GM06990 (cell line): ENCODE measurements at places on chromosomes 5 and 9.

GRCh38 chr5:16461782-16462181 lies 3.8 kb downstream of the ZNF622 start:
- DNase-seq: no peak

DNA sequence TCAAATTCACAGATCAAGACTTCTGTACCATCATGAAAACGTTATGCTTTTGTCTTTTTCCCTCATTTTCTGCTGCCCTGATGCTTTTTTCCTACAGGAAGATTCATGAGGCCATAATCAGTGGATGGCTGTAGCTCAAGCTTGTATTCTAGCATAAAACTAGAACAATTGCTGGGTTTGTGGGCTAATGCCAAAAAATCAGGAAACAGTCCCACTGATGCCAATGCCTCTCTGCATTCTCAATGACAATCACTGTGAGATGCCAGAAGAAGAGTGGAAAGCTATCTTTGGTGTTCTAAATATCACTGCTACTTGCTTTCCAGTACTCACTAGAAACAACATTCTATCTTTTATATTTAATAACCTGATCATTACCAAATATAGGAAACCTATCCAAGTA lies 33.3 kb upstream of the FAM170A start:
- no peak for DNase-seq

GRCh38 chr5:53010814-53011213 lies 21.7 kb downstream of the ITGA2 start:
- no peak for DNase-seq

DNA sequence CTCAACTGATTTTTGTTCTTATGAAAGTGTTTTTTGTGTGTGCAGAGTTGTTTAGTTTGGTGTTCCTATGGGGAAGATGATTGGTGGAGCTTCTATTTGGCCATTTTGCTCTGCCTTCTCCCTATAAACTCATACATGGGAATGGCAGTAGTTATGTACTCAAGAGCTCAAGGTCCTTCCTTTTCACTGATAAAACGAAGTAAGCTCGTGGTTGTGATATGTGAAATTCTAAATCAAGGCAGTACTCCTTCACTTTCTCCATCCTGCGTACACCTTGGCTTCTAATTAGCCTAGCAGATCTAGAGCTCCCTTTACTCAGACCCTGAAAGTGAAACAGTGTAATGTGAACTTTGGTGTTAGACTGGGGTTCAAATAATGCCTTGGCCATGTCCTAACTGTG lies 159.3 kb upstream of the TNC start:
- no peak for DNase-seq

DNA sequence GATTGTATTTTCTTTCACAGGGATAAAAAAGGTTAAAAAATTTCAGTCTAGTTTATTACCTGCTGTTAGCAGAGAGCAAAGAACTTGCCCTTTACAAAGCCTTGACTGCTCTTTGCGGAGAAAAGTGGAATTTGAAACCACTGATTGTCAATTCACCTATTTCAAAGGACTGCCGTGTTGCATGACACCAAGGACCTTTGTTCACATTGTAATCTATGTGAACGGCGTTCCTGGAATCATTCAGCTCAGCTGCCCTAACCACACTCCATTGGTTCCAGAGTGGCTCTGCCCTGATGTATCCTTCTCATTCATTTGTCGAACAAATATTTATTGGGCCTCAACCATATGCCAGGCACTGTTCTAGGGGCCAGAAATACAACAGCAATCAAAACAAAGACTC lies 377.5 kb upstream of the RFX3 start:
- no peak for DNase-seq

DNA sequence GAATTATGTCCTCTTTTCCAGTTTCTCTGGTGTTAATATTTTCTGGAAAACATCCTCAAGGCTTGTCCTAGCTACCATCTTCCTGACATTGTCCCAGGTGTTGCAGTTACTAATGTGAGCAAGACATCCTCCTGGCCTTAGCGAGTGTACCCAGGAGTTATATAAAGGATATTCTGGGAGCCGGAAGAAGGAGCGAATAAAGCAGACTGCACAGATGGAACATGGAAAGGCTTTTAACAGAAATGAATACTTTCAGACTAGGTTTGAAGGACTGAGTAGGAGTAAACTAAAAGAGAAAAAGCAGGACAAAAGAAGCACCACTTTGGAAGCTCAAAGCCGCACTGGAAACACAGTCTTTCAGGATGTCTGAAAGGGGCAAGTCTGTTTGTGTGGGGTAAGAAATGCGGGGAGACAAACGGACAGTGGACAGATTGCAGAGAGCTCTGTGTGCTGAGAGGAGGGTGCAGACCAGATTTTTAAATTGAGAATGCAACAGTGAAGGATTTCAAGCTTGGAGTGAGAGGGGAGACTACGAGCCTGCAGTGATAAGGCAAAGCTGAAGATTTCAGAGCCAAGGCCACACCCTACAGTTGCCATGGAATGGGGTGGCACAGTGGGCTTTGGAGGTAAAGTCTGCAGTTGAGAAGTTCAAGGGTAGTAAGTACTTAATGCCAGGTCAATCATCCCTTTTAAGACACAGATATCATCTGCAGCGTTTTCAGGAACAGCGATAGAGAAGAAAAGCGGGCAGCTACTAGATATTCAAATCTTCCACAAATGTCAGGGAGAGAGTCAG lies 94.1 kb upstream of the TAF11L2 start:
- no peak for DNase-seq

DNA sequence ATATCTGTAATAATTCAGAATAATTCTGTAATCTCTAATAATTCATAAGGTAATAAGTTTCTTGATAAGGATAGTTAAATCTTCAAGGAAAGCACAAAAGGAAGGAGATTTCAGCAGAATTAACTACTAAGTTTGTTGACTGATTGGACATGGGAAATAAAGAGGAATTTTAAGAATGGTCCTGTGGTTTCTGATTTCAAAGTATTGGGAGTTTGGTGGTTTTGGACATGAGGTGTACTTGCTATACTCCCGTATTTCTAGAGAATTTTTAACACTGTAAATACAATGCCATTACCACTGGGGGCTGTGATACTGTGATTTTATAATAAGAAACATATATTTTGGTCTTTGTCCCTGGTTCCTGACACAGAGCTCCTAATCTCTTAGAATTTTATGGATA lies 123.9 kb downstream of the UNC13B start:
- DNase-seq: no peak

- DNase-seq: no peak
Measured at GRCh38 chr5:171651102-171651501, 134.5 kb upstream of the SMIM23 start.

DNA sequence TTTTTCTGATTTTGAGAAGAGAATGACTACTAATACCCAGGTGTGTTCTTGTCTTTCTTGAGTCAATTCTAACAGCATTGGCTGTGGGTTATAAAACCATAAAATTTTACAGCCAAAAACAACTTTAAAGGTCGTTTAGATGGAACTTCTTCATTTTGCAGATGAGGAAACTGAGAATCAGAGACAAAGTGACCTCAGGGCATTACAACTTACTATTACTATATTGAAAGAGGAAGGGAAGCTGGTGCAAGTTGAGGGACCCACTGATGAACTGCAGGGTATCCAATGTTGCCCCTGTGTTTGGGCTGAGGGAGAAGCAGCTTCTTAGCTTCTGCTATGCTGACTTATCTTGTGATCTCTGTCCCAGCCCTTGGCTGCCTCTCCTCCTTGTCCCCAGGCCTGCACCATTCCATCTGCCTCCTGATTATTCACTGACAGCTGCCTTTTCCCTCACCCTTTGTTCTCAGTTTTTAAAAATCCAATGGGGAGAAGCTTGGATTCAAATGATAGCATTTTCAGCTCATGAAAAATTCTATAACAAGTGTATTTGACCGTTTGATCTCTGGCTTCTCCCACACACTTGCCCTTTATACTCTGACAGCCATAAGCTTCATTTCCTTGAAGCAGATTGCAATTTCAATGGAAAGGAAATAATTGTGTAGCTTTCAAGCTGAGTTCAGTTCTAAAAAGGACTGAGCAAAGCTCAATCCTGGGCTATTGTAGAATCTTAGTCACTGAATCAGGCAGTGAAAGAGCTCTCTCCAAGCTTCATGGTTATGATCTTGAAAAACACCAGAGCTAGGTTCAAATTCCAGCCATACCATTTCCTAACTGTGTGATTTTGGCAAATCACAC lies 68.5 kb downstream of the TMC1 start:
- no peak for DNase-seq

GRCh38 chr5:131112424-131112823 lies 52.6 kb downstream of the HINT1 start:
- DNase-seq: no peak

DNA sequence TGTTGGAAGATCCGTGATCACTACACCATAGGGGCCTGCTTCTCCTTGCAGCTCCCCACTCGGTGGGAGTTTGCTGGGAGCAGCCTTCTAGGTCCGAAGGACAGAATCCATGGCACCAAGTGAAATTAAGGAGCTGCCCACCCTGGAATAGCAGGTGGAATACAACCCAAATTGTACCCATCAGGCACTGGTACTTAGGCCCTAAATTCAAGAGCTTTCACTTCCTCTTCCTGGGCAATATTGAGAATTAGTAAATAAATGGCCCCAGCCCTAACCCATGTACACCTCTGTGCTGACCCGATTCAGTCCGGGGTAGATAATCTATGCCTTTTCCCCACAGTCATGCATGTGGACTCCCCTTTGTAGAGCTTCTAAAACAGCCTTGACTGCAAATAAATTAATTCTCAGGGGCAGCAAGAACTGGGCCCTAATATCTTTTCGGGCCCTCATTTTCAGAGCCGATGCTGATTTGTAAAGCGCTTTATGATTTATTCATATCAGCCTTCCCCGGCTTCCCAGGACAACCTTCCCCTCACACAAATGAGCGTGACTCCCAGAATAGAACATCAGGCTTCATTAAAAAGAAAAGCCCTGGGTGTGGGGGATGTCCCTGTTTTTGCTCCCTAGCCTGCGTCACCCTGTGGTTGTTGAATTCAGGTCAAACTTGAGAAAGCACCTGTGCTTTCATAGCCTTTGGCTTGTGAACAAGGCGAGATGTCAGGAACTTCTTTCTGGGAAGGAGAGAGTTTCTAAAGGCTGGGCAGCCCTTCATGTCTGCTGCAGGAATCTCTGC lies 126.1 kb upstream of the TBC1D2 start:
- no peak for DNase-seq

DNA sequence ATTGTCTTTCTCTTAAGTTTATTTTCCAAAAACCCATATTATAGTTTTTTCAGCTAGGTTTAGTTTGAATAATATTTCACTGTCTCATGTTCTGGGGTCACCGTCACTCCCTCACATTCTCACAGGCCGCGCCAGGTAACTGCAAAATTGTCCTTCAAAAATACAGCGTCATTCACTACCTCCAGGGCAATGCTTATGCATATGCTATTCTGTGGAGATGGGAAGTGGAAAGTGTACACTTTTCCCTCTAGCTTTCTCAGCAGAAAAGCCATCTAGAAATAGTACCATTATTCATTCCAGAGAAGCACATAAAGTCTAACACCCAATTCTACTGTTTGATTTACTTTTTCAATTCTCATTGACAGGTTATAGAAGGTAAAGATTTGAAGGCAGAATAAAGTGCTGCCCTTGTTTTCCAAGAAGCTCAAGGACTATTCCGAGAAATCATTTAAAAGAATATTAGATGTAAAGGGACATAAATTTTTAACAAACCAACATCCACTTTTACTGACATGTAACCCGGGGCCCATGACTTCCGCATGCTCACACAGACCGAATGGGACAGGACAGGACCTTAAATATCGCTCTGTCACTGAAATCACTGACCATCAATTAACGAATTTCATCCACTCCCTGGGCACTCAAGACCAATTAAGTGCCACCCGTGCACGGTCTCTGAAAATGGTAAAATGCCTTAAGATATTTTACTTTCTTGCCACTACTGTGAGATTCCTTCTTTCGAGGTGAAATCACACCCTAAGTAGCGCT lies 720 bp downstream of the NUDT12 start:
- DNase-seq: no peak

DNA sequence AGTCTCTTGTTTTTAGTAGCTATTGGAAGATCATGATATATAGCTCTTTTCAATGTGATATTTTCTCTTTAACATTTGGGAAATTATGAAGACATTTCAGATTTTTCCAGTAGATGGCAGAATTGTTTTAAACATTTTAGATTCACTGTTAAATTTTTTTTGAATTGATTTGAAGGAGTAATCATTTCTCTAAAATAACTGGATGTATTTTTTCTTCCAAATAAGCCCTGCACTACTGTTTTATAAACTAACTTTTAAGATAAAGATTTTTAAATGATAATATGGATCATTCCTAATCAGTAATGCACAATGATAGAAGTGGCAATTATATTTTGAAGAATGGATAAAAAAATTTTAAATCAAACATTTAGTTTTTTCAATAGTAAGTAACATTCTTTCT lies 14.2 kb downstream of the NDUFAF2 start:
- DNase-seq: no peak

- no peak for DNase-seq
Measured at GRCh38 chr5:157059891-157060290, 975 bp upstream of the HAVCR1 start.

GRCh38 chr5:73638344-73639095 lies 12.5 kb downstream of the ARHGEF28 start:
- DNase-seq: no peak

DNA sequence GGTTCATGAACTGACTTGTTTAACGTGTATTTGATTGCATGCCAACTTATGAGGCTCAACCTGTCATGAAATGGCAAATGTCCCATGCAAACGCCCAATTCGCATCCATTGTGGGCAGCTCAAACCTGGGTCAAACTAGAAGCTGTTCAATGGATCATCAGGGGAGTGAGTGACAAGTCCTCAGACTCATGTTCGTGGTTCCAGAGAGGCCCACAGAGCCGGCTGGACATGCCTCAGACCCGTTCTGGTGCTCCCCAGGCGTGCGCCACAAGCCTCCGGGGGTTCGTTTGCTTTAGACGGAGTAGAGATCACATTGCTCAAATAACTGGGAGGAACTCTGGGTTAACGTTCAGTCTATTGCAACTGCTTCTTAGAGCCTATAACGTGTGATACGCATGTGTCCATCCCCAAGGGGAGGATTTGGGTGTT lies 15.0 kb downstream of the GFI1B start:
- no peak for DNase-seq

- no peak for DNase-seq
Measured at GRCh38 chr5:17400724-17401469, 97.1 kb upstream of the TAF11L2 start.

- DNase-seq: no peak
Measured at GRCh38 chr5:90983148-90983547, 400.0 kb downstream of the ARRDC3 start.

DNA sequence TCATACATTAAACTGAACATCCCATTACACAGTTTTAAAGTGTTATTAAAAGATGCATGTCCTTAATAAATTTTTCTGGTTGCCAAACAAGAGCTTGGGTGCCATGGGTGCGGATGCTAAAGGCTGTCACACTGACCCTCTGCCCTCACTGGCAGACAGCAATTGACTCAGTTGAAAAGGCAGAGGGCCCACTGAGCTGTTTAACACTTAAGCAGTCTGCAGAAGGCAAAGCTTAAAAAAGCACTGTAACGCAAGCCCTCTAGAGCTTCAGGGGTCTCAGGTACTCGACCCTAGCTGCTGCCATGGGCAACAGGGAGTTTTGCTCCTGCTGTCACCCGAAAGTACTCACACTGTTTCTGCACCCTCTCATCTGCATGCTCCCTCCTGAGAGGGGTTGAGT lies 726.4 kb upstream of the TYRP1 start:
- DNase-seq: no peak
